ENCODE measurements at places on chromosomes 2 and 18.

DNA sequence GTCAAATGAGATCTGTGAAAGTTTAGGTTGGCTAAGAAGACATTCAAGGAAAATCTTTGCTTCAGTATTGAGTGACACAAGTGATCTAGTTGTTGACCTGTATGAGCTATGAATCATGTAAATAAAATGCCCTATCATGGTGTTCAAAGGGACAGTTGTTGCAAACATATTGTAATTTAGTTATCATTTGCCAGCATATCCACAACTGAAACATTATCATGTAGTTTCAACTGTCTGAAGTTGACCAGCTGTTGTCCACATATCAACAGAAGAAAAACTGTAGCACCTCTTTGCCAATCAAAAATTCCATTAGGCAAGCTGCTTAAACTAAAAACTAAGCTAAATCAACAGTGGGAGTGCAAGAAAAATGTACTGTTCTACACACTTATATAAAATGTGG, 527.1 kb upstream of the NRXN1 start:
- DNase-seq, result no peak

GRCh38 chr2:220871909-220872308, 700.2 kb downstream of the EPHA4 start:
- no peak for DNase-seq

DNA sequence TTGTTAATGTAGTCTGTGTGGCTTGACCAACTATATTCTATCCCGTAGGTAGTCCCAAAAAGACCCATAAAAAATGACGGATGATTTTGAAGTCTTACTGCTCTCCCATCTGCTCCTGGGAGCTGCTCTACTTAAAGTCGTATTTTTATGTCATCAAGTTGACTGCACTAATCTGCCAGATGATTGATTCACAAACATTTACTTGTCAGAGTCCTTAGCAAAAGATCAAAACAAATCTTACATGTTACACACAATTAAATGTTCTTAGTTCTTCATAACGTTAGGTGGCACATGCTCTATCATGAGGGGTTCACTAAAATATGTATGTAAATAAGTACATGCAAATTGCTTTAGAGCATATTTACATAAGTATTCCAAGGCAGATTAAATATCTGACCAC, 498.3 kb upstream of the LRRTM4 start:
- DNase-seq, result no peak

- DNase-seq, result no peak
Measured at GRCh38 chr2:25654801-25655200, 18.6 kb downstream of the DTNB start.

GRCh38 chr2:7692657-7693161, 775.5 kb downstream of the RNF144A start:
- DNase-seq, result peak; percentile 29

- no peak for DNase-seq
Measured at GRCh38 chr2:18001671-18002070, 123.2 kb downstream of the KCNS3 start.

GRCh38 chr2:112140205-112140802, 2.1 kb downstream of the FBLN7 start:
- peak; percentile 83 for DNase-seq

GRCh38 chr2:149884871-149885270, 297.3 kb upstream of the MMADHC start:
- DNase-seq, result no peak

GRCh38 chr2:118013221-118013723, 598 bp downstream of the CCDC93 start:
- DNase-seq, result peak; percentile 96

- DNase-seq, result peak; percentile 58
Measured at GRCh38 chr2:120246546-120247300, 5.9 kb upstream of the RALB start.

DNA sequence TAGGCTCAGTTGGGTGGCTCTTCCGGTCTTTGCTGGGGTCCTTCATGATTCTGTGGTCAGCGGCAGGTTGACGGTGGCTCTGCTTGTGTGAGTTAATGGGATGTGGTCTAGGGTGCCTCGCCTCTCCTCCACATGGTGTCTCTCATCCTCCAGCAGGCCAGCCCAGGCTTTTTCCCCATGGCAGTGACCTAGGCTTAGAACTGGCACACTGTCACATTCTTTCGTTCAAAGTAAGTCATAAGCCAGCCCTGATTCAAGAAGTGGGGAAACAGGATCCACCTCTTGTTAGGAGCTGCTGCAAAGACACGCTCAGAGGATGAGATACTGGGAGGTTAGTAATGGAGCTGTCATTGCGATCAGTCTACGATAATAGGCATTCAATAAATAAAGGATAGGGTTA, 46.0 kb upstream of the CTIF start:
- DNase-seq, result no peak

GRCh38 chr2:178241844-178242551, 47.7 kb downstream of the OSBPL6 start:
- peak; percentile 81 for DNase-seq

DNA sequence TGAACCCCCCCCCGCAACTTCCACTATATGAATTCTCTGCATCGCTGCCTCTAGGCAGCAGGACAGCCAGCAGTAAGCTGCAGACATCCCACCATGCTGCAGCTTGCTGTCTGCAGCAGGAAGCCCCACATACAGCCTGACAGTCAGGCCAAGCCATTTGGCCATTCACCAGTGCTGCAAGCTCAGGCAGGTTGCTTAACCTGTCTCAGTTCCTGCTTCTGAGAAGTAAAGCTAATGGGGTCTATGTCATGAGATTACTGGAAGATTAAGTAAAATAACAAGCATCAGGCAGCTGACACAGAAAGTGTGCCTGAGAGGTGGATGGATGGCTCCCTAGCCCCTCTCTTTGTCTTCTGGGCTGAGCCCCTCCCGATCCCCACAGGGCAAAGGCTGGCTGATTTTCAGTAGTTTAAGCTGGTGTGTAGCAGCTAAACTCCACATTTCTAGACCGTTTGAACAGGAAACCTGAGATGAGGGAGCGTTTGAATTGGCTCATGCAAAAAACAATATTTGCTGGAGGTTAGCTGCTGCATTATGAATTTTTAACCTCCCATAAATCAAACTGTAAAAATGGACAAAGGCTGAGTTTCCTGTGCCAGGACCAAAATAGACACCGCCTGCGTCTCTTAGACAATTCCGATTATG, 193.8 kb upstream of the ARL4C start:
- DNase-seq, result peak; percentile 69

GRCh38 chr2:21392649-21393048, 268.9 kb downstream of the TDRD15 start:
- DNase-seq, result no peak

DNA sequence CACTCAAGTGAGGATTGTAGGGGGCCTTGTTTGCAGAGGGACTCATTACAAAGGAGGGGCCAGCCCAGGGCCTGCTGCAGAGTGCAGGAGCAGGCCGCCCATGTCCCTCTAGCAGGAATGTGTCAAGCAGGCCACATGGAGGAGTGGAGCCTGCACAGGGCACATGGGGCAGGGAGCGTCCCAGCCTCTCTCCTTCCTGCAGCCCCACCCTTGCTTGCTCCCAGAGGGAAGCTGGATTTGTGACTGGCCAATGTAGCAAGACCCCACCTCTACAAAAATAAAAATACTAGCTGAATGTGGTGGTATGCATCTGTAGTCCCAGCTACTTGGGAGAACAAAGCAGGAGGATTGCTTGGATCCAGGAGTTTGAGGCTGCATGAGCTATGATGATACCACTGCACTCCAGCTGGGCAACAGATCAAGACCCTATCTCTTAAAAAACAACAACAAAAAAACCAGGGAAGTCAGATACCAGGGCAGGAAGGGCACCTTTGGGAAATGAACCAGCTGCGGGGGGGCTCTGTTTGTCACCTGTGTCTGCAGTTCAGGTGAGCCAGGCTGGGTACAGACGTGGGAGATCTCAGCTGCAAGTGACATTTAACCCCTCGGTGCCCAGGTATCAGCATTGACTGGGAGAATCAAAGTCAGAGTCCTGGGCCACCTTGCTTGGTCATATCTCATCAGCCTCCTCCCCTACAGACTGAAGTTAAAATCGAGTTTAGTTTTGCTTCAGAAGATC, 27.7 kb downstream of the IMPA2 start:
- DNase-seq, result no peak

DNA sequence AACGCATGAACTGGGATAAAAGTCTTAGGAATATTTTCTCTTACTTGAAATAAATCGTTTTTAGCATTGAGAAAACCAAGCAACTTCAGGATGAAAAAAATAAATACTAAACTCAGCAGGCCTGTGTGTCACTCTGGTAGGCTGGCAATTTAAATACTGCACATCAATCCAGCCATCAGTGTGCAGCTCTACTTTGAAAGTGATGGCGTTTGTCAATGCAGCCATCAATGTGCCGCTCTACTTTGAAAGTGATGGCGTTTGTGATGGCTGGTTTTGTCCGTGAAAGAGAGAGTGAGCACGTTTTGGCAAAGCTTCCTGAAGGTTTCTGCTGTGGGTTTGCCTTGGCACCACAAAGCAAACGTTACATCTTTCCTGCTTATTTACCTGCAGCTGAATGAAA, 543.5 kb upstream of the SALL3 start:
- no peak for DNase-seq
